ENCODE measurements at places on chromosomes 12 and 14.

- DNase-seq: no peak
These were observed 55.4 kb downstream of the SUSD6 start for GRCh38 chr14:69666690-69667211.

DNA sequence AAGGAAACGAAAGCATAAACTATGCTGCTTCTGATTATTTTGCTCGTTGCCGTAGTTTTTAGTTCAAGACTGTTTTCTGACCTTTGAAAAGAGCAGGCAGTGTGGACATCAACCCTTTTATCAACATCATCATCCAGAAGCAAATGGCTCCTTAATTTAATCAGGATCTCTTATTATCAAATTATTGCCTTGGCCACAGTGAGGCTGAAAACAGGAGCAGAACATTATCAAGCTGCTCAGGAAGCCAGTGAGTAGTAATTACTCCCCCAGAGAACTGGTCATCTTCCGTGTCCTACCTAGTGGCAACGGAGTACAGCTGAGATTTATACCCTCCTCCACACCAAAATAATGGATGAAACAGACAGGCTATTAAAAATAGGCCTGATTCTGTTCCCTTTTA, 2.2 kb upstream of the DIABLO start:
- no peak for DNase-seq

GRCh38 chr14:67186789-67187584, 2.3 kb upstream of the GARIN2 start:
- no peak for DNase-seq

GRCh38 chr12:13956060-13956590, 25.3 kb downstream of the GRIN2B start:
- no peak for DNase-seq

GRCh38 chr12:41277100-41277945, 89.2 kb downstream of the PDZRN4 start:
- peak; percentile 14 for DNase-seq

DNA sequence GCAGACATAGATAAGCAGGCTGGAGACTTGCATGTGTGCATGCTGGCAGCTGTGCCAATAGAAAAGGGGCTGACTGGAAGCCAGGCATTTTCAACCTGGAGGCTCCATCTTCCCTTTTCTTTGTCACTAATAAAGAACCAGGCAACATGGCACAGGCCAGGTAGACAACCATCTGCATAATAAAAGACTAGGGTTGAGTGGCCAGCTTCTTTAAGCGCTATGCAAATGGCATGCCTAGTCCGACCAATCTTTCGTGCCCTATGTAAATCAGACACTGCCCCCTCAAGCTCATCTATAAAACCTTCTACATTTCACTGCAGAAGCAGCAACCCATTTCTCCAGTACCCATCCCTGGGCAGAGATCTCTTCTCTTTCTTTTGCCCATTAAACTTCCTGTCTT, 4.6 kb upstream of the KLRC1 start:
- DNase-seq: no peak

GRCh38 chr14:95227279-95227860, 70.0 kb upstream of the DICER1 start:
- no peak for DNase-seq

- DNase-seq: no peak
These were observed 64.5 kb upstream of the DAAM1 start for GRCh38 chr14:59123975-59124374.

DNA sequence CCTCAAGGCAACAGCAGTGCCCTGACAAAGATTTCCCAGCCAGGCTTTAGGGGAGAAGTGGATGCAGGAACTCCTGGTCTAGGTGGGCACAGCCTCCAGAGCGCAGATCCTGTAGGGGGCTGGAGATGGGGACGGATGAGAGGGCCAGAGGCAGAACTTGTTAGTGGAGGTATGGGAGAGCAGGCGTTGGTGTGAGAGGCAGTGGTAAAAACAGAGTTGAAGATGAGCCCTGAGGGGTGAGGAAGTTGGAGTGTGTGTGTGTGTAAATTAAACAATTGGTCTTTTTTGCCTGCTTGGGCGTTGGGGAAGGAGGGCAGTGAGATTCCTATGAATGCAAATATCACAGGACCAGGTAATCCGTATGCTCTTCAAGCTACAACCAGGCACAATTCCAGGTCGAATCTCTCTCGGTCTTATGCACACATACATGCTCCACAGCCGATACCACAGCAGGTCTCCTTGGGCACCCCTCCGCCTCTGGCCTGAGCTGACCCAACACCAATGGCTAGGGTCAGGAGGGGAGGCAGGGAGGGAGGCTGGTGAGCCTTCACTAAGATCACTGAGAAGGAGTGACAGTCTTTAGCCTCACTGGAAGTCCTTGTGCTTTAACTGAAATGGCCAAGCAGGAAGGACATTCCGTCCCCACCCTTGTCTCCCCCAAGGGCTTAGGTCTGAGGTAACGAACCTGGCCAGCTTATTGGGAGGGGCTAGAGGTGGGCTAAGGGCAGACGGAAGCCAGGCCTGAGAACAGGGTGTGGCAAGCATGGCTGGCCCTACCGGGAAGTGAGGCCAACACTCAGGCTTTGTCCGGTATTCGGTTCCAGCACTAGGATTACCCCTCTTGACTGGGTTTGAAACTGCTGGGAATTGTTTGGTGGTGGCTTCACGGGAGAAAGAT, 1.5 kb upstream of the KRT7 start:
- DNase-seq: no peak

GRCh38 chr14:90829677-90830076, 13.4 kb upstream of the TTC7B start:
- DNase-seq: no peak

DNA sequence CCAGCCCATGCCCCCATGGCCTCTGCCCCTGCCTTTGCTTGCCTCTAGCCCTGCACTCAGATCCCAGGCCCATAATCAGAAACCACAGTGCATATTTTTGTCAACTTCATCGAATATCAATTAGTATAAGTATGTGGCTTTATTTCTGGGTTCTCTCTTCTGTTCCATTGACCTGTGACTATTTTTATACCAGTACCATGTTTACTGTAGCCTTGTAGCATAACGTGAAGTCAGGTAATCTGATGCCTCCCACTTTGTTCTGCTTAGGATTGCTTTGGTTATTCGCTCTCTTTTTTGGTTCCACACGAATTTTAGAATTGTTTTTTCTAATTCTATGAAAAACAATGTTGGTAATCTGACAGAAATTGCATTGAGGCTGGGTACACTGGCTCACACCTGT, 14.9 kb downstream of the EEA1 start:
- DNase-seq: no peak

DNA sequence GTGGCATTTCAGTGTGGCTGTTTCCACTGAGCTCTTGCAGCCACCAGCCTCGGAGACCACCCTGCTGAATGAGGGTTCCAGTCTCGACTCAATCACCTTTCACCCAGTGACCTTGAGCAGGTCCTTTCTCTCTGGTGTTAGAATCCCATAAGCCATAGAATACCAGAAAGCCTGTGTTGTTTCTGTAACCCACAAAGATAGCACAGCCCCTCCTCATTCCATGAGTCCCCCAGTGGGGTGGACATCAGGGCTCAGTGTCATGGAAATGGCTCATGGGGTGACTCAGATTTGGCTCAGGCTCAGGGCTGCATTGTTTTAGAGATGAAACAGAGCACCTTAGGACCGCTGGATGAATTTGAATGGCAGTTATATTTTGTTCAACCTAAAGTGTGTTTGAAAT, 171.5 kb downstream of the PTPN11 start:
- no peak for DNase-seq
